Natural killer cell treated with Interleukin-12 subunit alpha and Interleukin-12 subunit beta and Interleukin-15 and Interleukin-18, amount 100 ng/mL, for 72 hours (primary cell): ENCODE measurements at places on chromosomes 7 and 10.

GRCh38 chr10:7592627-7593026 is 74.1 kb downstream of the ITIH5 start:
- DNase-seq = no peak

DNA sequence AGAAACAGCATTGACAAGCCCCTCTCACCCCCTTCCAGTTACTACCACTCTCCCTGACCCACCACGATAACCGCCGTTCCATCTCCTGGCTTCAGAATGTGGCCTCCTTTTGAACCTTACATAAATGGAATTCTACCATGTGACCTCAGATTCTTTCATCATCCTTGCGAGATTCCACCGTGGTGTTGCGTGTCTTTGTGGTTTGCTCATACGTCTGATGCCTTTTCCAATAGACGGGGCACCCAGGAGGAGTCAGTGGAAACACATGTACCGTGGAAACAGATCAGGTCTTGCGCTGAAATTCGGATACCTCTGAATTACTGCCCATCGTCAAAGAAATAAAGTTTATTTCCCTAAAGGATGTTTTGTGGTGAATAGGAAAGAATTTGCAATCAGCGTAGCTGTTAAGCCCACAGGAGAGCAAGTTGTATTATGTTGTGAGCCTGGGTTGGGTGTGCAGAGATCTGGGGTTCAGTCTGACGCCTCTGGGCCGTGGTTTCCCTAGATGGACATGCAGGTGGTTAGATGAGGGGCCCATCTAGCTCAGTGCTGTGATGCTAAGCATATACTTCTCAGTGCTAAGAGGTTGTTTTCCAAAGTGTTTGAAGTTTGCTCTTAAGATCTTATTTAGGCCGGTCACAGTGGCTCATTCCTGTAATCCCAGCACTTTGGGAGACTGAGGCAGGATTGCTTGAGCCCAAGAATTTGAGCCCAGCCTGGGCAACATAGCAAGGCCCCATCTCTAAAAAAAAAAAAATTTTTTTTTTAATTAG is 29.1 kb downstream of the GTF2IRD1 start:
- DNase-seq = no peak

DNA sequence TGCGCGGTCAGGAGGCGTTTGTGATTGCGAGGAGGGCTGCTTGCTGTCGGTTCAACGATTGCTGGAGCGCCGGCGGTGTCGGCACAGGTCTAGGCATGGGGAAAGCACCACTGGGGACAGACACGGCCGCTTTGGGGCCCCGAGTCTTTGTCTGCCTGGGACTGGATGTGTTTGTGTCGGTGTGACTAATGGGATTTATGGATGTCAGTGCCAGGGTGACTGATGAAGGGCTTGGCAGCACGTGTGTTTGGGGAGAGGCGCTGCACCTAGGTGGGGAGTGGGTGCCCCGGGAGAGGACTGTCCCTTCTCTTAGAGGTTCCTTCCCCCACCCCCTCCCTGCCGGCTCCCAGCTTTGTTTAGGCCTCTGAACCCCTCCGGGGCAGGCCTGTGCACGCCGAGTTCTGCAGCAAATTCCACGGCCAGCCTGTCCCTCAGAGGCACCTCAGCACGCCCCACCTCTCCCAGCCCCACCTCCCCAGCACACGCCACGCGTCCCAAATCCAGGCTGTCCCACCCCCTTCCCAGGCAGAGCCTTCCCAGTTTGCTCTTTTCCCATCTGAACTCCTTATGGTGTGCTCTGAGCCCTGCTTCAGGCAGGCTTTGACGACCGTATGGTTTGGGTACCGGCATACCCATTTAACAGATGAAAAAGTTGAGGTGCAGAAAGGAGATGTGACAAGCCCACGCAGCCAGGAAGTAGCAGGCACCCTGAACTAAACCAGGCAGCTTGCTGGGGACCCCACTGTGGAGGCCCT is 6.4 kb upstream of the TNRC18 start:
- DNase-seq = no peak

DNA sequence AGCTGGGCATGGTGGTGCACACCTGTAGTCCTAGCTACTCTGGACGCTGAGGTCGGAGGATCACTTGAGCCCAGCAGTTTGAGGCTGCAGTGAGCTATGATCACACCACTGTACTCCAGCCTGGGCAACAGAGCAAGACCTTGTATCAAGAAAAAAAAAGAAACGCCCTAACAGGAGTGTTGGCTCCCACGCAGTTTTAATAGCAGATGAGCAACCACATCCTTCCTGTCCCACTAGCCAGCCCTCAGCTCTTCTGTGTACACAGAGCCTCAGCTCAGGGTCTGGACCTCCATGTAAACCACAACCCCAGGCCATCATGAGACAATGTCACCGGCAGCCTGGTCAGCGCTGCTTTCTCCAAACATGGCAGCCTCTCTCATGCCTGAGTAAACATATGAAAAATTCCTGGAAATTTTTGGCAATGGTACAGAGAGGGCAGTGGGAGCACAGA is 108.2 kb downstream of the PIP4K2A start:
- DNase-seq = peak; percentile 80

- no peak for DNase-seq
Observed at GRCh38 chr10:128008521-128009250, 101.8 kb downstream of the PTPRE start.

- no peak for DNase-seq
Observed at GRCh38 chr10:117214401-117214800, 17.1 kb downstream of the KCNK18 start.

GRCh38 chr10:31170636-31171035 is 139.0 kb upstream of the ZNF438 start:
- no peak for DNase-seq

DNA sequence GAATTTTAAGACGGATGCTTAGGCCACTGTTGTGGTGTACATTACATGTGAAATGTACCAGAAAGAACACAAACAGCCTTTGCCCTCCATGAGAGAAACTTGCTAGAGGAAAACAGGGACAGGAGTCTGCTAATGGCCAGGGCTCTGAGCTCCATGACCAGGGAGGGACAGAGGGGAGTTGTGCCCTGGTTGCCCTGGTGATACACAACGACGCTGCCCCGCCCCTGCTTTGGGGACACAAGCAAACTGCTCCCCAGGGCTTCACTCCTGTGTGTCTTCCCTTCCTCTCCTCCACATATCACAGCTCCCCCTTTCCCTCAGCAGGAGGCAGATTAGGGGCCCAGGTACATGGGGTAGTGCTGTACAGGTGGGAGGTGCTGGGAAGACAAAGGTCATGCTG is 36.2 kb downstream of the AMPH start:
- no peak for DNase-seq

DNA sequence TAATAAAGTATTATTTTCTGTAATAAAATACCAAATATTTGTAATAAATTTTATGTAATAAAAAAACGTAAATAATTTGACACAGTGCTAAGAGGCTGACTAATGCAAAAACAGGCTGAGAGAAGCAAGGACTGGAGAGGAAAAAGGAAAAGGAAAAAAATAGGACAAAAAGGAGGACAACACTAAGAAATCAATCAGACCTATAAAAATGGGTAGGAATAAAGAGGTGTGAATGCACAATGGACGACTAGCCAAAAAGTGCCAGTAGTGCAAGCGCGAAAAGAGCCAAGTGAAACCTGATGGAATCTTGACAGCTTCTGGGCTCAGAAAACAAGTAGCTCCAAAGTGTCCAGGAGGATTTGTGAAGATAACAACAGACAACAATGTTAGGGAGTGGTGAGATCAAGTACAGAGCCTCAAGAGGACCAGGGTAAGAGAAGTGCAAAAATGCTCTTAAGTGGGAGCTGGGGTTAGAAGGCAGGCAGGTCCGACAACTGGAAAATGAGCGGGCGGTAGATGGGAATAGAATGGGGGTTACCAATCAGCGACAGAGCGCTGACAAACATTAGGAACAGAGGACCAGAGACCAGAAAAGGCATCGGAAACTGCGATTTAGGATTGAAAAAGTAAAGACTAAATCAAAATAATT is 1.2 kb downstream of the BRAF start:
- no peak for DNase-seq

GRCh38 chr10:75815066-75815465 is 383.6 kb downstream of the LRMDA start:
- no peak for DNase-seq

DNA sequence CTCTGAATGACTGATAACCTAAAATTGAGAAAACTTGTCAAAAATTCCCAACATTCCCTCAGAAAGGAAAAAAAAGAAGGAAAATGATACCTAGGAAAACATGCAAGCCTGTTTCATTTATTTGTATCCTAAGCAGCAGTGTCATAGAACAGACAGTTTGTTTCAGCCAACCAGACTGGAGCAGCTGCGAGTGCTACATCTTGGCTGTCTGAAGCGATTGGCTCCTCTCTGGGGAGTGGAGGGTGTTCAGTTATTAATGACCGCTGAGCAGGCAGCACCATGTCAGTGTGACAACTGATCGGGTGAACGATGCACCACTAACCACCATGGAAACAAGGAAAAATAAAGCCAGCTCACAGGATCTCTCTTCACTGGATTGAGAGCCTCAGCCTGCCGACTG is at the start of gene LRRN3:
Gene LRRN3, plus strand, starts transcription at position 282 of the 400 bp plus-strand sequence. CDS start 31,646 bp downstream, outside the sequence.
- no peak for DNase-seq

DNA sequence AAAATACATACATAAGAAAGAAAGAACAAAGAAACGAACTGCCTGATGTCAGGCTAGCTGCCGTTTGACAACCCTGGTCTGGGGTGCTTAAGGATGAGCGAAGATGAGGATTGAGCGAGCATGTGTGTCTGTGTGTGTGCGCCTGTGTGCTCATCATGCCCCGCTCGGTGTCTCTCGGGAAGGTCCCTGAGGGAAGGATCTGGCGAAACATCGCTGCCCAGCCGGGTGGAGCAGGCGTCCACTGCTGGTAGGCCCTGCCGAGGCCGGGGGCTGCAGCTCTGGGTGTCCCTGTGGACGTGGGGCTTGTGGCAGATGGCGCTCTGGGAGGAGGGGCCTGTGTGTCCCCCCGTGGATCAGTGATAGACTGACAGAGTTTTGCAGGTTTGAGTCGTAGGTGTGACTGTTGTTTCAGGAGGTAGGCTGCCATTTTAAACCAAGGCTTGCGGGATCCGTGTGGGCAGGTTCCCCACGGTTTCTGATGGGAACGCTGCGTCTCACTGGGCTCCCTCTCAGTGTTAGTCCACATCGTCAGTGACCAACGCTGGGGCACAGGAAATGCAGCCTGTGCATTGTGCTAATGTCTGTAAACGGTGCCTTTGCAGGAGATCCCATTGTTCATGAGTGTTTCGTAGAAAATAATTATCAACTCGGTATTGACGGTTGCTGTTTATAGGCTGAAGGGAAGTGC is 5.9 kb upstream of the SUN1 start:
- DNase-seq = no peak

DNA sequence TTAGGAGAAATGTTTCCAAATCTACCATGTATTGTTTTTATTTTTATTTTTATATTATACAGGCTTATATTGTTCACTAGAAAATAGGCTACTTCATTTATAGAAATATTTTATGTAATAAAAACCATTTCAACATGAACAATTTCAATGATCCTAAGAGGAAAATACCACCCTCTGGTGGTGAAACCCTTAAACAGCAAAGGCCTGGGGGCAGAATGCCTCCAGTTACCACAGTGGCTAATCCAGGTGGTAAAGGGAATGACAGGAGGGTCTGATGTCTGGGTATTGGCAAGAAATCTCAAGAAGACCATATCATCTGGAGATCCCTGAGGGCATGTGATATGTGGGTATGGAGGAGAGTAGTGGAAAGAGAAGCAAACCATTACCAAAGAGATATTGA is 19.3 kb downstream of the MACC1 start:
- DNase-seq = no peak

GRCh38 chr7:33952824-33953223 is 47.5 kb downstream of the BMPER start:
- DNase-seq = no peak

DNA sequence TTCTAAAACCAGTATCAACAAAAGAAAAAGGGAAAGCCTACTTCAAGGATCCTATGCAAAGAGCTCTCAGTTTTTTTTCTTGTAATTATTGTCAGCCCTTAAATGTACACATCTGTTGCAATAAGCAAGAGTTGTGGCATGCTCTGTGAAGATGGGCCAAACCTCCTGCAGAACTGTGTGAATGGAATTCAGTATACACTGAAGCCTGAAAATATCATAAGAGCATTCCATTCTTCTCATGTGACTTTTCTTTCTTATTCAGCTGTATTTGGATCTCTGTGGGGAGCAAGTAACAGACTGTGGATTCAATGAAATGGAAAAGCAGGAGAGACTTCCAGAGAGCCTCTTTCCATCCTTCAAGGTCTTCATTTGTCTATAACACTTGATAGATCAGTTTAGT is 130.7 kb downstream of the SAMD9 start:
- no peak for DNase-seq

GRCh38 chr10:6382081-6382480 is 179.3 kb downstream of the PFKFB3 start:
- DNase-seq = no peak

DNA sequence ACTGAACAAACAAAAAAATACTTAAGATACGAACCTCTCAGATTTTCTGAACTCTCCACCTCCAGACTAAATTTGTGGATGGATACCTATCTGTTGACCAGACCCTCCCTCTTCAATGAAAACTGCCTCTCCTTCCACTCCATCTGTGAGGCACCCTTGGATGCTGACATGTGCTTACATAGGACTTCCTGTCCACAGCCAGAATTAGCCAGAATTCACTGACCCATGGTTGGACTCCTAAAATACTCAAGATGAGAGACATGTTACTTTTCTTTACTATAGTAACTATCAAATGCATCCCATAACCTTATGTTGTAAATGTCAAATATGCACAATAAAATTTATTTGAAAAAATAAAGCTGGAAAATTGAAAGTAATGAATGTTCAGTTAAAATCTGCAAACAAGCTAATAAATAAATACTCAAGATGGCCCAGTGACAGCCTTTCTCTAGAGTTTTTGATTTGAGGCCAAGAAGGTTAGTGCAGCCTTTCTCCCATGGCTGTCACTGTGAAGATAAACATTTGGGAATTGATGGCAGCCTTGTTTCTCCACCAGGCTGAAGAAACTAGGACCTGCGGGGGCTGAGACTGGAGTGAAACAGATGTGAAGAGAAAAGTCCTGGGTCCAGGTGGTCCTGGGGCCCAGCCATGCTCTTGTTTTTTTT is 287.0 kb downstream of the ZEB1 start:
- DNase-seq = no peak

DNA sequence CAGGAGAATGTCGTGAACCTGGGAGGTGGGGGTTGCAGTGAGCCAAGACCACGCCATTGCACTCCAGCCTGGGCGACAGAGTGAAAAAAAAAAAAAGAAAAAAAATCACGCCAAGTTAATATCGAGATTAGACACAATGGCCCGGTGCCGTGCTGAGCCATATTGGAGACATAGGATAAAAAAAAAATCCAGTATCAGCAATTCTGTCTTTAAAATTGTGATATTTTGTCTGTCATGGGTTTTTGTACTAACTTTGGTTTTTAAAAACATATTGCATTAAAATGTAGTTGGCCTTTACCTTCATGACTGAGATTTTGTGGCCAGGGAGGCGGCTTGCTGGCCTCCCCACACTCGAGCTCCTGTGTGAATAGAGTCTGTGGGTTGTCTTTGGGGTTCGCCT is 62.8 kb upstream of the PITRM1 start:
- DNase-seq = no peak
